MV-4-11 (cell line): ENCODE measurements at places on chromosomes 11 and 22.
A peak's percentile ranks its signal among the peaks of the same experiment; 100 is the strongest.

- DNase-seq = no peak
These were observed 235.4 kb downstream of the KIRREL3 start for GRCh38 chr11:126765196-126765595.

DNA sequence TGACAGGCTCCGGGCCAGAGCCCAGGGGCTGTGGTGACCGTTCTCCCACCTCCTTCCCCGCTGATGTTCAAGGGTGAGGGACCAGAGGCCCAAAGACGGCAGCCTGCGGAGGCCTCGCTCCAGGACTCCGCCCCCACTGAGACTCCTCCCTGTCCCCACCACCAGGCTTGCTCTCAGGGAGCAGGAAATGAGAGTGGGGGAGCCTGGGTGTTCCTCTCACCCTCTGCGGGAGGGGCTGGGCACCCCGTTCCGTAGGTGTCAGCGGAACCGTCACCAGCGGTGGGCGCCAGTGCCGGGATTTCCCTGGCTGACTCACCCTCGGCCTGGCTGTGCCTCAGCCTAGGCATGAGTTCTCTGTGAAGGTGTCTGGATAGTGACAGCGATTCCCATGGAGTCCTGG lies 15.7 kb downstream of the DAGLA start:
- DNase-seq = peak; percentile 84

GRCh38 chr11:2728128-2728662 lies 28.4 kb upstream of the KCNQ1OT1 start:
- no peak for DNase-seq

GRCh38 chr22:41833369-41834004 lies 582 bp downstream of the SREBF2 start:
- no peak for DNase-seq

- DNase-seq = peak; percentile 63
These were observed 21.5 kb downstream of the ETS1 start for GRCh38 chr11:128565881-128566280.

GRCh38 chr11:35144806-35145205 lies 5.8 kb downstream of the CD44 start:
- DNase-seq = peak; percentile 27

- no peak for DNase-seq
These were observed 16.8 kb downstream of the PRDM11 start for GRCh38 chr11:45162916-45163879.

DNA sequence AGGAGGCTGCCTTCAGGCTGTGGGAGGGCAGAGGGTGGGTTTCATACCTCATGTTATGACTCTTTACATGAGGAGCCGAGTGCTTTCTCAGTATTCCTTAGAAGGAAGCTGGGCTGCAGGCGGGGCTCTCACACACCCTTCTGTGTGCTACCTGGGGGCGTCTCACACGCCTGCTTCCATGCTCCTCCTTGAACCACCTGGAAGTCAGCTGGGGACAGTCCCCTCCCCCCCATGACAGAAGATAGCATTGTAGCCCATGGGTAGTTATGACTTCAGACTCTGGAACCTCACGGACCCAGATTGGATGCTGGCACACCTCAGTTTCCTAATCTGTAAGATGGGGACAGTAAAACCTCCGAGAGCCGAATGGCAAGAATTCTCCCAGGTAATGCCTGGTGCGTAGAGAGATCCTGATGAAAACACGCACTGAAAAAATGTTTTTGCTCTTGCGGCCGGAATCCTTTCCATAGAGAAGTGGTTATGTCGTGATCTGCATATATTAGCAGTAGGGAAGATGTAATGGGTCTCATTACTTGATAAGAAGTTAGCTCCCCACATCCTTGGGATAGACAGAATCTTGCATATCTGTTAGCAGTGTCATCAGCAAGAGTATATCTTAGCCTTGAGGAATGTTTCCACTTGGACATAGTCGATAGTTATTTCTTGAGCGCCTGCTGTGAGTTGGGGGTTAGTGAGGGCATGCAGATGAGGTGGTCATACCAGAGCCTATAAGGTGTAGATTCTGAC lies 4.9 kb downstream of the DAGLA start:
- no peak for DNase-seq

DNA sequence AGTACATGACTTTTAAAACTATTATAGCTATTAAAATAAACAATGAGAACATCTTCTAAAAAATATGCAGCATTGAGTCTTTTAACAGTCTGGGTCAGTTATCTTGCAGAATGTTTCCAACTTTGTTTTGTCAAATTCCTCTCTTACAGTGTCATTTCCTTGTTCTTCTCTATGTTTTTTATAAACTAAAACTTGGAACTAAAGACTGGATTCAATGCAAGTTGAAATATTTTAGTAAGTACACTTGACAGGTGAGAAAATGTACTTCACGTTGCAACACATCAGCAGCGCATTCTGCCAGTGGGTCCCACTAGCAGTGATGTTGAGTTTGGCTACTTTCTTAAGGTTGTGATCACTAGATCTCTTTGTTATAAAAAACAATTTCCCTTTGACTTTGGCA lies 1407.6 kb upstream of the RAG2 start:
- DNase-seq = no peak

- DNase-seq = peak; percentile 19
These were observed 46.2 kb downstream of the BLID start for GRCh38 chr11:122069707-122070360.

- peak; percentile 44 for DNase-seq
These were observed 15.2 kb upstream of the CDC42EP1 start for GRCh38 chr22:37544955-37545702.
